ENCODE measurements at places on chromosomes 5 and 9.

GRCh38 chr9:27351438-27351837 lies 54.5 kb upstream of the EQTN start:
- DNase-seq, result peak; percentile 9

GRCh38 chr5:10977011-10977410 lies 216.0 kb upstream of the DAP start:
- no peak for DNase-seq

GRCh38 chr5:45617859-45618416 lies 78.2 kb downstream of the HCN1 start:
- no peak for DNase-seq

- DNase-seq, result no peak
These were observed 37.3 kb downstream of the COL5A1 start for GRCh38 chr9:134678666-134679443.

GRCh38 chr5:153498516-153498915 lies 8.0 kb downstream of the GRIA1 start:
- no peak for DNase-seq

DNA sequence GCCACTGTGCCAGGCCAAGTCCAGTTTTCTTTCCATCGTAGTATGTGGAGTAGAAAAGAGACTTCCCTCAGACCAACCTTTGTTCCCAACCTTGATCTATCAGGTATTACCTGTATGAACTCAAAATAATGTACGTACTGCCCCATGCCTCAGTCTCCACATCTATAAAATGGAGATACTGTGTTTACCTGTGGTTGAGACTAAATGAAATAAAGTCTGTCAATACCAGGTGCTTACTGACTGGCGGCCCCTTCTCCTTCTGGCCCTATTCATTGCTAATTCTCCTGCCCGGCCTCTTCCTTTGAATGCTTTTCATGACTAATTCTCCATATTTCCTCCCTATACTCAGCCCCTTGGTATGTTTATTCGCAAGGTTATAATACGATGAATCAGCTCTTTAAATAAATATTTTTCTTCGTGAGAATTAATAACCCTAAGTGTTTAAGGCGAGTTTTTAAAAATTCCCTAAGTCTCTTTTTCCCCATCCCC lies 89.6 kb upstream of the BASP1 start:
- no peak for DNase-seq

DNA sequence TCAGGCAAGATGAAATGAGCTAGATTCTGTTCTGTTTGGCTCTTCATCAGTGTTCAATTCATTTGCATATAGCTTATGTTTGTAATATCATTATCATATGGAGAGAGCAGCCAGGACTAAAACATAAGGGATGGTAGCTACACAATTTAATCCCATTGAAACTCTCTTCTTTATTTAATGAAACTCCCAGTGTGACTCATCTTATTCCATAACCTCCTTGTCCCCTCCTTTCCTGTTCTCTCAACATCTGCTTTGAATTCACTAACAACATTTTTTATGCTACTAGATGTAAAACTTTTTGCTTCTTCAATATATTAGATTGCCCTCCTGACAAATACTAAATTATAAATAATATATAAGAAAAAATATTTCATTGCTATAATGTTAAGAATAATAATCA lies 1823.4 kb downstream of the MAT2B start:
- no peak for DNase-seq

DNA sequence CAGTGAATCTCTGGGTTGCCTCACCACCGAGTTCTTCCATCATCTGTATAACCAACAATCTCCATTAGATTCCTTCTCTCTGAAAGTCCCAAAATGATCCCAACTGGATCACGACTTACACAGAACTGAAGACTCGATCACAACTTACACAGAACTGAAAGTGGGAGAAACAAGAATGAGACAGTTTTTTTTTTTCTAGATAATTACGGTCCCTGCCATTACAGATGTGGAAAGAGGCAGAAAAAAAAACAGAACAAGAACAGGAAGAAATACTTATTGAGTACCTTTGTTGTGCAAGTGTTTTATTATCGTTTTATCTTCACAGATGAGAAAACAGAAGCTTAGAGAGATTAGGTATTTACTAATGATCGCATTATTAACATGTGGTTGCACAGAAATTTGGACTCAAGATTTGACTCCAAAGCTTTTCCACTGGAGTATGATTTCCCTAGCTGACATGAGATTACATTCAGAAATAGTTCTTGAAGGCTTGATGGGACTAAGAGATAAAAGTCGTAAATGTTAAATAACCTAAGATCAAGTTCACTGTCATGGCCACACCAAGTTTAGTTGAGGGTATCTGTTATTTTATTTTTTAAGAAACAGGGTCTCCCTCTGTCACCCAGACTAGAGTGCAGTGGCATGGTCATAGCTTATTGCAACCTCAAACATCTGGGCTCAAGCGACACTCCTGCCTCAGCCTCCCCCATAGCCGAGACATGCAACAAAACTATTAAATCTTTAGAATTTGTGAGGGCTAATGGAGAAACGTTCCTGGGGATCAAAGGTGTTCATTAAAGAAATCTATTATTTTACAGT lies 8.9 kb downstream of the PLK2 start:
- no peak for DNase-seq

DNA sequence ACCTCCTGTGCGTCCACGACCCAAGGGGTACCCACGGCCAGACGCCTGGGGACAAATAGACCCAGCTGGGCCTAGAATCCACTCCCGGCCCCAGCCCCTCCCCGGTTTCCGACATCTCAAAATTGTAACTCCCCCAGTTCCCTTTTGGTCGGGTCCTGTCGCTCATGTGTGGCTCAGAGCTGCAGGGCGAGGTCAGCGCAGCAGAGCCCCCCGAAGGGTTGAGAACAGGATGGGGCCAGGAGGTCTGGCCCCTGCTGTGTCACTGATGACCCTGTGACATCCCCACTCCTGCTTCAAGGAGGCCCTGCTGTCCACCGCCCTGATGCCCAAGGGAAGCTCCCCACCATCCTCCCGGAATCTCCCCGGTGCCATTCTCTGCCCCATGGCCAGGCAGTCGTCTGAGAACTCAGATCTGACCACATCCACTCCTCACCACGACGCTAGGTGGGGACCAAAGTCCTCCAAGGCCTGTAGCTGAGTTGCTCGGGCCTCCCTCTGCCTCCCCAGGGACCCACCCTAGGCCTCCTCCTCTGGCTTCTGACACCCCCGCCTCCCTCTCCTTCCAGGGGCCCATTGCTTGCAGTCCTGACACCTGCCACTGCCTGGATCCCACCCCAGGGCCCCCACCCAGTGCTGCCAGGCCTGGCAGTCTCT lies 3.9 kb downstream of the SLC9A3 start:
- no peak for DNase-seq

GRCh38 chr9:134040176-134040565 lies 14.9 kb downstream of the BRD3OS start:
- no peak for DNase-seq

DNA sequence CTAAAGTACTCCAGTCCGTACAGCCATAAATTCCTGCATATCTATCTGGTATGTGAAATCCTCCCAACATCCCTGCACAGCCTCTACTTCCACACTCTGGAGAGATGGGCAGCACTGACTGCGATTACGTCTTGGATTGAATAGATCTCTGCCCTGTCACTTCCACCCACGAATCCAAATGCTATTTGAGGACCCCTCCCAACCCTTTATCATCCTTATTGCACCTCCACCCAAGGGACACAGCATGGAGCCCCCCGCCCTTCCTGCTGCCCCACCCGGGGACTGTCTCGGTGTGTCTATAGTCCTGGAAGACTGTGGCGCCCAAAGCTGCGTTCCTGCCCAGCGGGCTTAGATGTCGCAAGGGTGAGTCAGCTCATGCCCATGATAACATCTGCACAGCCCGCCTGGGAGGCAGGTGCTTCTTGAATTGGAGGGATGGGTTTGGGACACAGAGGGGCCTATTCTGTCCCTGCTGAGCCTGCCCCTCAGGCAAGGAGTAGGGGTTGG lies 105.7 kb upstream of the HAND1 start:
- DNase-seq, result no peak

DNA sequence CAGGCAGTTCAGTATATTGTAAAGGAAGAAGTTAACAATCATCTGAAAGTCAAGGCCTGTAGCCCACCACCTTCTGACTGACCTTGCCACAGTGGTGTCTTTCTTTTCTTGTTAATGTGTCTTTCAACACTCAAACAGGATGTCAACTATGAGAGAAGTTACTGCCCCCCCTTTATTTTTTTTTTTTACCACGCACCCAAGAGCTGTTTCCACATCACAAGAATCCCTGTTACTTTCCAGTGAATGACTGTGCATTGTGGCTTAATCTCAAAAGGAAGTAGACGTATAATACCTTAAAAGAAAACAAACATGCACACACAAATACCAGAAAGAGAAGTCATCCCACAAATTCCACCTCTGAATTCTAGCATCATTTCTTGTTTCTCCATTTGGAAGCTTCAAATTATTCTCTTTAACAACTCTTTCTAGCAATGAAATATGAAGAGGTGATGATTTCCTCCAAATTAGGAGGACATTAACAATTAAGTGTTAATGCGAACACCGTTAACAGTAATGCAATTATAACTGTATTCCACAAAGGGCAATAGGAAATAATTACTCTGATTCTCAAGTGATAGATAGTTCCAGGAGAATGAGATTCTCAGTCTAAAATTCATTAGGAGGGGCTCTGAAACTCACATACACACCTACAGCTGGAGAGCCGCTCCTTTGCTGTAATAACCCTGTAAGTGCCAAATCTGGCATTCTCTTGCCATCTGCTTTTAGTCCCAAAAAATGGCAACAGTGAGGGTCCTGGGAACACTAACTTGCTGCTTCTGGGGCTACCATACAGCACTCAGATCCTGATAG lies 201.0 kb downstream of the EFNA5 start:
- no peak for DNase-seq

DNA sequence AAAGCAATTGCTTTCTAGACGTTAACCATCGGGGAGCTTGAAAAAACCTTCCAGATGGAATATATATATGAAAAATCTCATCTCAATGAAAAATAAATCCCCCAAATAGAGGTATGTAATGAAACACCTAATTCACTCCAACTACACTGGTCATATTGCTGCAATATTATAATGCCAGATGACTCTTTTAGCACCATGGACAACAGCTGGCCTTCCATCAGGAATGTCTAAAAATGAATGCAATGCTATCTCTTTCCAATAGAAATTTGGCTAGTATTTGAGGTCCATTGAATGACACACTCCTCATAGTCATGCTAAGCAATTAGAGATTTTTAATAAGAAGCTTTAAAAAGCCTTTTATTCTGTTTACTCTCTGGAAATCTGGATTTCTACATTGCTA lies 340.2 kb upstream of the BRINP1 start:
- no peak for DNase-seq

- no peak for DNase-seq
These were observed 10.5 kb upstream of the ADGRD2 start for GRCh38 chr9:124439686-124440243.
